ENCODE measurements at places on chromosomes 7 and 10.

GRCh38 chr7:113805976-113806375 is 112.8 kb downstream of the PPP1R3A start:
- DNase-seq = no peak

- DNase-seq = no peak
These were observed 32.5 kb downstream of the GHRHR start for GRCh38 chr7:30996256-30996655.

- no peak for DNase-seq
These were observed 23.7 kb downstream of the CRPPA start for GRCh38 chr7:16397501-16398145.

GRCh38 chr7:116447966-116448839 is 51.3 kb upstream of the CAV2 start:
- DNase-seq = no peak

- DNase-seq = peak; percentile 18
These were observed 5.9 kb downstream of the CPA2 start for GRCh38 chr7:130272381-130273080.

- no peak for DNase-seq
These were observed 18.9 kb downstream of the ZNF783 start for GRCh38 chr7:149280661-149281507.

- DNase-seq = no peak
These were observed 136.0 kb upstream of the CHST15 start for GRCh38 chr10:124229201-124229988.

- DNase-seq = no peak
These were observed 272.2 kb upstream of the NFE2L3 start for GRCh38 chr7:25879799-25880198.

- DNase-seq = no peak
These were observed 72.3 kb upstream of the SP8 start for GRCh38 chr7:20858951-20859350.

DNA sequence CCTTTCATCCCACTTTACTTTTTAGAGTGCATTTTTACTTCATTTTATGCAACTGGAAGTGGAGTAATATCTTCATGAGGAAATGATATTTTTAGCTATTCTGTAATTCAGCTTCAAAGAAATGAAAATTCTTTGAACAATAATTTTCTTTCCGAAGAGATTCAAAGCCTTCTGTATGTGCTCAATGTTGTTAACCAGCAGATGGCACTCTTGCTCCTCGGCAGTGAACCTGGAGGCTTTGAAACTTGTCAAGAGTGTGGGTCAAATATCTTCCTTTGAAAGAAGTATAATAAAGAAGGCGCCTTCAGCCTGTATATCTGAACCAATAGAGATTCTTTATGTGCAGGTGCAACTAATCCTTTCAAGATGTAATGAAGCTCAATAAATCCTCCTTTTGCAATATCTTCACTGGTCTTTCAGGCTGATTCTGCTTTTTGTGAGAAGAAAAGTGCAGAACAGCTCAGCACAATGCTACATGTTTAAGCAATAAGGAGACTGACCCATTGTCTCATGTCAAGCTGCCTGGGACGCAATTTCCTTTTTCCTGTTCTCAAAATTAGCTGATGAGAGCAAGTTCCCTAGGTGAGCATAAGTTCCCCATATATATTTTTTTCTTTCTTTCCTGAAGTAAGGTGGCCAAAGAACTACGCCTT is 258.4 kb downstream of the SEMA3A start:
- DNase-seq = peak; percentile 13

DNA sequence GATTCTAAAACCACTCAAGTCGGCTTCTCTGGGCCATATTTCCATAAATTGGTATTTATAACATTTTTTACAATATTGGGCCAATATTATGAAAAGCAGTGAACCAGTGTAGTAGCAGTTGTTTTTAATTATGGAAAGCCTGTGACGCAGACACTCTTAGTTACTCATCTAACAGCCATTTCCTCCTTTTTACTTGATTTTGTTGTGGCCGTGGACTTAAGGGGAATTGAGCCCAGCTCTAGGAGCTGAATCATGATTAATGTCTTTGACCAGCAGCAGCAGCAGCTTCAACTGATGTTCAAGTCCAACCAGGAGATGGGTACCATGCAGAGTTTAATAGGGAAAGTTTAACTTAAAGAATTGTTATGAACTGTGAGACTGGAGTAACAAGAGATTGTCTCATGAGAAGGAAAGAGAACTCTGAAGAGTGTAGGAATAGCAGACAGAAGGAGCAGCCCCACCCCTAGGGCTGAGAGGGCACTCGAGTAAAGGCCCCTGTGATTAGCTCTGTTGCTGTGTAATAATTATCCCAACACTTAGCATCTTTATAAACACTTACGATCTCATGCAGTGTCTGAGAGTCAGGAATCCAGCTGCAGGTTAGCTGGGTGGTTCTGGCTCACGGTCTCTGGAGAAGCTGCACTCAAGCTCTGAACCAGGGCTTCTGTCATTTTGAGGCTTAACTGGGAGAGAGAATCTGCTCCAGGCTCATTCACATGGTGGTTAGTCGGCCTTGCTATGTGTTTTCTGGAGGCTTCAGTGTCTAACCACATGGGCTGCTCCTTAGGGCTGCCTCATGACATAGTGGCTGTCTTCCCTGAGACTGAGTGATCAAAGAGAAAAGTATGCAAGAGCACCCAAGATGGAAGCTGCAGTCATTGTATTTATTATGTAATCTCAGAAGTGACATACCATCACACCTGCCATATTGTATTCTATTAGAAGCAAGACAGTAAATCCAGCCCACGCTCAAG is 4.6 kb downstream of the LANCL2 start:
- no peak for DNase-seq

DNA sequence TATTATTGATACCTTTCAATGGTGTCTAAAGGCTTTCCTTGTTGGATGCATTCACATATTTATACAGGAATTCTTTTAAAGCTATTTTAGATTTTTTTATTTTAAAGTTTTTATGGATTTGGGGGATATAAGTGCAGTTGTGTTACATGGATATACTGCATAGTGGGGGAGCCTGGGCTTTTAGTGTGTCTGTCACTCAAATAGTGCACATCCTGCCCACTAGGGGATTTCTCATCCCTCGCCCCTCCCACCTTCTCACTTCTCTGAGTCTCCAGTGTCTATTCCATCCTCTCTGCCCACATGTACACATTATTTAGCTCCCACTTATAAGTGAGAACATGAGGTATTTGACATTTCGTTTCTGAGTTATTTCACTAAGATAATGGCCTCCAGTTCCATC is 154.0 kb upstream of the MKI67 start:
- no peak for DNase-seq

DNA sequence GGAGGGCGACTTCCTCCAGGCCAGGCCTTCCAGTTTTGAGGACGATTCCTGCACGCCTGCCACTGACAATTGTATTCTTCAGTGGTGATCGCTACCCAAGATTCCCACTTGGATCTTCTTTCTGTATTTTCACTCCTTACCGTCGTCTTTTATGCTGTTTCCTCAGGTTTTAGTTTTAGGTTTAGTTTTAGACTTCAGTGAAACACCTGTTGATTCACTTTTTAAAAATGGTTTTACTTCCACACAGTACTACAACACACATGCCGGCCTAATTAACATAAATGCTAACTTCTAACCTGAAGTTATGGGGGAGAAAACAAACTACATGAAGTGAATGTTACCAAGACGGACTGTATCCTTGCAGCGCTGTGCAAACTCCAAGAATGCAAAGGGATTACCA is 530.6 kb upstream of the MGMT start:
- no peak for DNase-seq

- no peak for DNase-seq
These were observed 24.5 kb upstream of the SLC25A13 start for GRCh38 chr7:96346293-96346953.

All from NCI-H510A (cell line).